Activated naive CD4-positive, alpha-beta T cell treated with anti-CD3 and anti-CD28 coated beads, Interleukin-2, amount 10 ng/mL, durations not matched to agents 7 days and 5 days (primary cell): ENCODE measurements at places on chromosomes 13 and 19.

DNA sequence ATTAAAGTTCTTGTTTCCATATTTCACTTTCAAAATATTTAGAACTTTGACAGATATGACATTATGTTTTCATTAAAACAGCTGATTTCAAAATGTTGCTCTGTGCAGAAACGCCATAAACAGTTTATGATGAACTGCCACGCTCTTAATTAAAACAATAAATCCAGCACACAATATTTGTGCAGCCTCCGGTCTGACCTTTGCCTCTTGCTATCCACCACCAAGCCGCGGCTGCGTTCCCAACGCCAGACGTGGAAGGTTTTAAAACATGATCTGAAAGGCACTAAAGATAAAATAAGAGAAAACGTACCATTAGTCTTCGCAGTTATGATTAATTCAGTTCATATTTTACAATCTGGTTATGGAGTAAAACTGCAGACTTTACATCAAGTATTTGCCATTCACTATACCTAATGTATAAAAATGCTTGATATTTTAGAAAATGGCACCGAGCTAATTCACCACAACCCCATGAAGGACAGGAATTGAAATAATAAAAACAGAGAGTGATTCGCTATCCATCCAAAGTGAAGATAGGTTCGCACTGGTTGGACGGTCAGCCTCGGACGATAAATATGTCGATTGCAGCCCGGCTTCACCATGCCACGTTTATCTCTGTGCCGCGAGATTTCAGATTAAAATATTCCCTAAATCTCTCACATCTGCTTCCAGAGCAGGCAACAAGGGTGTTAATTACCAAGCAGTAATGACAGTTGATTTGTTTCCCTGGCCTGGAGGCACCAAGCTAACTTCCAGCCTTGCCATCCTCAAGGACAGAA, 103.3 kb upstream of the ZNF507 start:
- DNase-seq = no peak

- DNase-seq = no peak
Measured at GRCh38 chr13:98401934-98402333, 175.0 kb downstream of the STK24 start.

DNA sequence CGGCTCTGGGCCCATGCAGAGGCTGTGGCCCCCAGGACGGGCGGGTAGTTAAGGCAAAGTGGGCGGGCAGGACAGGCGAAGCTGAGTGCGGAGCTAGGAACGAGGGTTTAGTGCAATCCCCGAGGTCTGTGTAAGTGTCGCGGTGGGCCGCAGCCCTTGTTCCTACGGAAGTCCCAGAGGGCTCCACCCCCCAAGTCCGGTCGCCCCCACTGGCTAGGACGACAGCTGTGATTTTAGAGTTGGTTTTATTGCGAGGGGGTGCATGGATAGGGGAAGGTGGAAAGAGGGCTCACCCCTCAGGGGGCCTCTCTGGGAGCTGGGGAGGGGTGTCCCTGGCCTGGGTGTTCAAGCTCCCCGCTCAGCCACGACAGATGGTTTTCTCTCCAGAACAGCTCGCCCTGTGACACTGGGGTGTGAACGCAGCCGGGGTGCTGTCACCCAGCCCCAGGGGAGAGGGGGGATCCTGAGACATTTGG, 21.7 kb downstream of the ZBTB7A start:
- no peak for DNase-seq

DNA sequence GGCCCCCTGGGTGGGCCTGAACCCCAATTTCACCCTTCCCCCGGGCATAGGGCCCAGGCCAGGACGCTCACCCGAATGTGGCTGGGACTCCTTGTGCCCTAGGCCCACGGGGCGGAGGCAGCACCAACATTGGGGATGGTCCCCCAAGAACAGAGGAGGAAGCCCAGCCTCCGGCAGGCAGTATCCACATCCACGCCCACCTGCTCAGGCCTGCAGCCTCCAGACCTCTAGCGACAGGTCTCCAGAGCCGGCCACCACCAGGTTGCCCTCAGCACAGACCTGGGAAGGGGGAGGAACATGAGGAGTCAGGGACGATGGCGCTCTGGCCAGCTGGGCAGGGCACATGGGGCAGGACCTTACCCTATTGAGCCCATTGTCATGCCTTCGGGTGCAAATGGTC, 1.2 kb downstream of the GNG14 start:
- no peak for DNase-seq

- no peak for DNase-seq
Measured at GRCh38 chr13:27728271-27728670, 64.0 kb upstream of the GSX1 start.

DNA sequence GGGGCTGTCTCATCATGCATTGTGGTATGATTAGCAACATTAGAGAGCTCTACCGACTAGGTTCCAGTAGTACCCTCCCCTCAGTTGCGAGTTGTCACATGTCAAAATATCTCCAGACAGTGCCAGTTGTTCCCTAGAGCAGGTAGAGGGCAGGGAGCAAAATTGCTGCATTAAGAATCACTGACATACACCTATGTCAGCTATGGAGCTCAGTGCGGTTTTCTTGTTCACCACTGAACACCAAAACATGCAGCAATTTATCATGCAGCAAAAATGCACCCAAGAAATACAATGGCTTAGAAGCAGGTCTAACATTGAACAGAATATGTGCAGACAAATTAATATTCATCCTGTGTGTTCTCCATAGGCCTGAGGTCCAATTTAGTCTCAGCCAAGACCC, 186.9 kb upstream of the STARD13 start:
- DNase-seq = no peak
